ENCODE measurements at places on chromosomes 16 and 17.

DNA sequence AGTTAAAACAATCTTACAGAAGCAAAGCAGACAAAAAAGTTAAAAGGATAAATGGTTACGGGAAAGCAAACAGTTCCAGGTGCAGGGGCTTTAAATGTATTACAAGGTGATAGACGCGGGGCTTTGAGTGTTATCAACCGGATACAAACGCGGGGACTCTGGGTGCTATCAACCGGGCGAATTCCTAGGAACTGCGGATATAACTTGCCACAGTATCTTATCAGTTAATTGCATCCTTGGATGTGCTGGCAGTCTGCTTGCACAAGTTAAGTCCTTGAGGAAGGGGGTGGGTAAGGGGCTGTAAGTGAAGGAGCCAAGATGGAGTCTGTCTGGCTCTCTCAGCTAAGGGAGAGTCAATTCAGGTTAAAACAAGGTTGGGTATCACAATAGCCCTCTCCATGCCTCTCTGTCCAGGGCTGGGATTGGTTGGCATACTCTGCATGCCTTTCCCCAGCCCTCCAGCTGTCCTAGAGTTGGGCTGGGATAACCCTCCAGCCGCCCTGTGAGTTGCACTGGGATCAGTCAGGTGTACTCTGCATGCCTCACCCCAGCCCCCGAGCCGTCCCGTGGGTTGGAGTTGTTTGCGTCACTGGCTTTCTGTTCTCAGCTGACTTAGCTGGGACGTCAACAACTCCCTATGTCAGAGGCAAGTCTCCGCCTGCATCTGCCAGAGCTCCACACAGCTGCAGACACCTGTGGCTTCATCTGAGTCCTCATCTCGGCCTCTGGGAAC lies 40.9 kb downstream of the TMEM235 start:
- DNase-seq: peak; percentile 30

DNA sequence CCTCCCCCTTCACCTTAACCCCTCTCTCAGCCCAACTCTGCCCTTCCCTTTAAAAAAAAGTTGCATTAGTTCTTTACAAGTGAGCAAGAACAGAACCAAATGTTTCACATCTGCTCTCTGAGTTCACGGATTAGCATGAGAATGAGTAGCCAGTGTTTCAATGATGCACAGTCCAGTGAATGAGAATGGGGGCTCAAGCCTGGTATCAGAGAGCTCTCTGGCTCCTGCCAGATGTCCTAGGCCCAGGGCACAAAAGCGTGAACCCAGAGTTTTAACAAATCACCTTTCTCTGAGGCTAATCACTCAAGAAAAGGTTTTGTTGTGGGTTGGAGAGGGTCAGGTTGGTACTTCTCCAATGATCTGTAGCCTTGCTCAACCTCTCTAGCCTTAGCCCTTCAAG lies 41.5 kb upstream of the HS3ST3A1 start:
- no peak for DNase-seq

DNA sequence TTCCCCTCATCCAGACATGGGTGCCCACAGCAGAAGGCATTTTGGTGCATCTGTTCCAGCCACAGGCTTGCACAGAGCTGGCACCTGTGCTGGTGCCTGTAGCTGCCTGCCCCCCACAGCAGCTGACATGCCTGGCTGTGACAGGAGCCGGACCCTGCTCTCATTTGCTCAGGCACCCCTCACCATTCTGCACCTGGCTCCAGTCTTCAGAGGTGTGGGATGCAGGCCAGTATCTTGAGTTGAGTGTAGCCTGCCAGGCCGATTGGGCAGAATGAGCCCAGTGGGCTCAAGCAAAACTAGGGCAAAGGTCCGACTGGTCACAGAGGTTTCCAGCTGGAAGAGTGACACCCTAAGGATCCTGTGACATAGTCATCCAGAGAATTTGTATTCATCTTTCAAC lies 887.7 kb downstream of the CDH11 start:
- no peak for DNase-seq

- no peak for DNase-seq
These were observed 42.2 kb upstream of the TNRC6C start for GRCh38 chr17:77916264-77916663.

GRCh38 chr16:15510992-15511391 lies 76.6 kb downstream of the BMERB1 start:
- DNase-seq: no peak

DNA sequence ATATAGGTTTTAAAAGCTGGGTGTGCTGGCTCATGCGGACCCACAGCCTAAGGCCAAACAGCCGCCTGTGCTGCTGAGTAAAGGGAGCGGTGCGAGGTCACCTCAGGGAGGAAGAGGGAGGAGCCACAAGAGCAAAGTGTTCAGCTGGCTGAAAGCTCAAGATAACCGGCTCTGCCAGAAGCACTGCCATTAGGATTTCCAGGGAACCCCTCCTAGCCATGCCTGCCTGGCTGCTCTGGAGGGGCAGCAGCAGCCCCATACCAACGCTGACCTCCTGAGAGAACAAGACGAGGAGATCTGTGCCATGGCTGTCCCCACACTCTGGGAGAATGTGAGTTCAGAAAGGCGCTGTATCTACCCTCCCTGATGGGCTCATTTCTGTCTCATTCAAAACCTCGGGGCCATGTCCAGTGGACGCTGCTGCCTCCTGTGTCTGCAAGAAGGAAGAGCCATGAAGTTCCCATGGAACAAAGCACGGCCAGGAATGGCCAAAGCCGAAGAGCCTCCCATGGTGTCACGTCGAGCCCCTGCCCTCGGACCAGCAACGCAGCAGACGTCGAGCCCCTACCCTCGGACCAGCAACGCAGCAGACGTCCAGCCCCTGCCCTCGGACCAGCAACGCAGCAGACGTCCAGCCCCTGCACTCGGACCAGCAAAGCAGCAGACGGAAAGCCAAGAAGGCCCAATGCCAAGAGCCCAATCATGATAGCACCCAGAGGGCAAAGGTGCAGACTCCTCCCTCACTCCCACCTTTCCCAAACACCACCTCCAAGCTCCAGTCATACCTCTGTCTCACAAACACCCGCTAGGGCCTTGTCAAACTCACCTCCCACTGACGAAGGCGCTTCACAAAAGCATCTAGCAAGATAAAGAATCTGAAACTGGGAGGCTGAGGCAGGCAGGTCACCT lies 107.0 kb downstream of the ANKRD11 start:
- no peak for DNase-seq

DNA sequence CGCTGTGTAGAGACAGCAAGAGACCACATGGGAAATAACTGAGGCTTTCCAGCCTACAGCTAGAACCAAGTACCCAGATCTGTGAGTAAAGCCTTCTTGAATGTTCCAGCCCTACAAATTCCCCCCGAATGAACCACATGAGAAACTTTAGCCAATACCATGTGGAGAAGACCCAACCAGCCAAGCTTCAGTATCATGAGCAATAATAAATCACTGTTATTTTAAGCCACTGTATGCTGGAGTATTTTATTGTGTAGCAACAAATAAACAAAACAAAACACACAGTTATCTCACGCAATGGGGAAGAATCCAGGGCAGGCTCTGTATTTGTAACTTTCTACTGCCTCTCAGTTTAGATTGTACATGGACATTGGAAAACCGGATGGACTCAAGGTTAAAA lies 426.2 kb downstream of the CDH11 start:
- no peak for DNase-seq

GRCh38 chr16:801584-802363 lies 1.2 kb upstream of the GNG13 start:
- no peak for DNase-seq

DNA sequence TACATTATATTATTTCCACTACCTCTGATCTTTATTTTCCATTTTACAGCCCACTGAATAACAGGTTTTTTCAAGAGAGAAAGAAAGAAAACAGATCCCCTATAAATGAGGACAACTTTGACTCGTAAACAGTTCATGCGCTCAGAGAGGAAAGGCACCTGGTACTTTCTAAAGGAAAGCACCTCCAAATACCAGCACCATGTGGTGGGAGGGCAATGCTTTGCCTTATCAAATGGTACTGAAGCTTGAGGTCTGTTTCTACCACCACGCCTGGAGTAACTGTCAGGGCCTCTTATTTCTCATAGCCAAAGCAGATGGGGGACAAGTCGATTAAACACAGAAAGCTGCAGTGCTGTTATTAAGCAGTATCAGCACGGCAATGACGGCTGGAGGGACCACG lies 510.3 kb upstream of the ZFHX3 start:
- DNase-seq: no peak

DNA sequence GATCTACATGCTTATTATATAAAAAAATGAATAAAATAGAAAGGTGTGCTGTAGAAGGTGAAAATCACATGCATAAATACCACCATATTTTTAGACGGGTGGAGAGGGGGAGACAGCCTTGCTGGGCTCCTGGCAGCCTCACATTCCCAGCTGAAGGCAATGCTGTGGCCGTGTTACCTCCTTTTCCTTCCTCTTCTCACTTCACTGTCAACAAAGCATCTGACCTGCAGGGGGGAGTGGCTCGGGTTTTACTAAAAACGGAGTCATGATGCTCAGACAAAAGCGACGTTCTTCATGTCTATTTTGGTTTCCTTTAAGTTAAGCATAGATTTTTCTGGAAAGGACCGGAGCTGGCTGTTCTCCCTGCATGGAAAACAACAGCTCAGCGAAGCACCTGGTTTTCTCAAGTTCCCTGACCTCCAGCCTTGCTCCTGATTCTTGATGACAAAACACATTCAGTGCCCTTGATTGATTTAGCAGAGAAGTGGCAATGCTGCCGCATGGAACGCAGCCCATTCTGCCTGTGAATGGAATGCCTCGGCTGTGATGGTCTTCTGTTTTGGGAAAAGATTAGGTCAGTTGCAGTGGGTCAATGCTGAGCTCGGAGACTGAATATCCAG lies 5.5 kb upstream of the RPTOR start:
- no peak for DNase-seq

DNA sequence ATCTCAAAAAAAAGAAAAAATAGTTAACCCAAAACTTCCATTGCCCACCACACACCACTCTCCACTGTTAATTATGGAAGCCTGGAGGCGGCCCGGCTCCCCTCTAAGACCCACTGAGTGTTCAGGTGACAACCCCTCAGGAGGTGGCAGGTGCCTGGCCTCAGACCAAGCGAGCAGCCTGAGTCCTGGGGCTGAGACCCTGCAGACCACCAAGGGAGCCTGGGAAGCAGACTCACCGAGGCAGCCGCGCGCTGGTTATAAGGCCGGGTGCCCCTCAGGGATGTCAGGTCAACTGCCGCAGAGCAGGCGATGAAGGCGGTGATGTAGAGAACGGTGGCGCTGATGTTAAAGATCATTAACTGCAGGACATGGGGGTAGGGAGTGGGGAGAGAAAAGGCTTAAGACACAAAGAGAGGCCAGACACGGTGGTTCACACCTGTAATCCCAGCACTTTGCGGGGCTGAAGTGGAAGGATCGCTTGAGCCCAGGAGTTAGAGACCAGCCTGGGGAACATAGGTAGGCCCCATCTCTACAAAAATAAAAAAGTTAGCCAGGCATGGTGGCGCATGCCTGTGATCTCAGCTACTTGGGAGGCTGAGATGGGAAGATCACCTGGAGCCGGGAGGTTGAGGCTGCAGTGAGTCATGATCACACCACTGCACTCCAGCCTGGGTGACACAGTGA lies 13.3 kb downstream of the ARL2BP start:
- DNase-seq: no peak

DNA sequence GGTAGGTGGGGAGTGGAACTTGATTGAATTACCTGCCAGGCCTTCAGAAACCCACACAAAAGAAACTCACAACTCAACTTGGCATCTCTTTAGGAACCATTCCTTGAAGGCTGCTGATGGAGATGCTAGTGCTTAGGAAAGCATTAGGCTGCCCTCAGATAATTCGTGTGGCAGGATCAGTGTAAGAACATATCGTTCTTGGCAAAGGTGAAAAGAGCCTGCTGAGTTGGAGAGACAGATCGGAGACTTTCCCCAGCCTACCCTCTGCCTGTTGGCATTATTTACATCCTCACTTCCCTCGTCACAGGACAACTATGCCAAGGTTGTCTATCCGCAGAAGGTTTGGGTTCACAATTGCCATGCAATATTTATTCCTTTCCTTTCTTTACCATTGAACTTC lies 120.0 kb upstream of the HS3ST3A1 start:
- DNase-seq: no peak

- no peak for DNase-seq
These were observed 24.5 kb upstream of the SUPT4H1 start for GRCh38 chr17:58376472-58377000.

DNA sequence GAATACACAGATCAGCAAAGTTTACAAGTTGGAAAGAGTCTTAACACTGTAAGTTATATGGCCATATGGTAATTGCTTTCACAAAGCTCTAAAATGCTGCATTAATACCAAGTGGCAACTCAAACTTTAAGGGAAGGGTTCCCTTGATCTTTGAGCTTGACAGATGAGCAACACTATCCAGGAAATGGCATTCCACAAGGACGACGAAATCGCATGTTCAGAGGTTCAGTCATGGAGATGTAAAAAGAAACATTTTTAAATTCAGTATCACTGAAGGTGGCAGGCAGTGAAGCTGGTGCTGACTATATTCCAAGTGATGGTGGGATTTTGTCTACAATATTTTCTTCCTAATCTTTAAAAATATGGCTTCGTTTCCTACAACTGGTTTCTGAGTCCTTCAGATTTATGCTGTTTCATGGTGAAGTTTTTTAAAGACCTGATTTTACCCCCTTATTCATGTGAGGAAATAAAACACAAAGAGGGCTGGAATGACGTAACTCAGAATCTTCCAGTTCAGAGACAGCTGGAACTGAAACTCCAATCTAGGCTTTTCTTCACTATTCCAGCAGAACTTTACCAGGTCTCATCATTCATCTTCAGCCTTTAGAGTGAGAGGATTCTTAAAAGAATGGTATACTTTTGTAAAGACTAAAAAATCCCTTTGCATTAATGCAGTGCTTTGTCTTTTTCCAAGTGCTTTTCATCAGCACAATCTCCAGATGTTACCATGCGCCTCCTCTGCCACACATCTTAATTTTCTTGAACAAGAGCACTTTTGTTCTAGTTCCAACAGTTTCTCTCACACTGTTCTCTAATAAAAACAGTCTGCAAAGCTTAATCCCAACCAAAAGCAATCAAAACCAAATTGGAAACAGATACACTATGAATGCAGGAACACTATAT lies 20.2 kb downstream of the CHCT1 start:
- DNase-seq: no peak
